ENCODE measurements at places on chromosomes 2 and 18.

DNA sequence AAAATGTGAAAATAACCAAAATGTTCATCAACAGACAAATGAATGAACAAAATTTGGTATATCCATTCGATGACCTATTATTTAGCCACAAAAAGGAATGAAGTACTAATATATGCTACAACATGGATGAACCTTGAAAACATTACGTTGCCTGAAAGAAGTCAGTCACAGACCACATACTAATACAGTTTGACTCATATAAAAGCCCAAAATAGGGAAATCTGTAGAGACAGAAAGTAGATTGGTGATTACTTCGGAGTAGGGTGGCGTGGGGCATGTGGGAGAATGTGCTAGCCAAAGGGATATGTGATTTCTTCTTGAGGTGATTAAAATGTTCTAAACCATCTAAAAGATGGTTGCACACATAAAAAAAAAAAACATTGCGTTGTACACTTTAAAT is 44.2 kb upstream of the PPM1B start:
- DNase-seq = no peak

DNA sequence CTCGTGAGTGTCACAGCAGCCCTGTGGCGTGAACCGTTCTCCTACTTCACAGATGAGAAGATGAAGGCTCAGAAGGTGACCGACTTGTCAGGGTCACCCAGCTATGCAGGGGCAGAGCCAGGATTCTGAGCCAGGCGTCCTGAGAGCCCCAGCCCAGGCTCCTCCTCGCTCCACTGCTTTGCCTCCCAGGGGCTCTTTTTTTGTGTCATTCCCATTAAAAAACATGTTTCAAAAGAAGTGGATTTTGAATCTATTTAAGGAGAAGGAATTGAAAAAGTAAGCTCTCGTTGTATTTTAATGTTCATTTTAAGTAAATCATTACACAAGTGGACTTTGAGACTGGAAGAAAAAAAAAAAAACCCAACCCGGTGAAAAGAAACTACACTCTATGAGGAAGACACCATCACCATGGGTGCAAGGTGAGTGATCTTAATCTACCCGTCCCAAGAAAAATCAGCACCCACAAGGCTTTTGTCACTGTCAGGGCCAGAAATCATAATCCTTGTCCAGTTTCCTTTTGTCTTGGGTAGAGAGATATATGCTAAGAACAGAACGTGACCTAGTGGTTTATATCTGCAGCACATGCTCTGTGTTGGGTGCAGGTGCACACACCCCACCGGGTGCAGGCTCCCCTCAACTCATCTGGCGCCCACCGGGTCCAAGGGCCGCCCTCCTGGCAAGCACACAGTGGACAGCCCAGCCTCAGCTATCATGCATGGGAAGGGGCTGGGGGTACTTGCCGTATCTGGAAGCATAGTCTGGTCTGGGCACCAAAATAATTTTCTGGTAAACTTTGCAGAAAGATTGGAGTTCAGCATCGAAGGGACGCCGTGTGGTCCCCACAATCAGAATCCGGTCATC is 73.5 kb upstream of the ASB18 start:
- no peak for DNase-seq

DNA sequence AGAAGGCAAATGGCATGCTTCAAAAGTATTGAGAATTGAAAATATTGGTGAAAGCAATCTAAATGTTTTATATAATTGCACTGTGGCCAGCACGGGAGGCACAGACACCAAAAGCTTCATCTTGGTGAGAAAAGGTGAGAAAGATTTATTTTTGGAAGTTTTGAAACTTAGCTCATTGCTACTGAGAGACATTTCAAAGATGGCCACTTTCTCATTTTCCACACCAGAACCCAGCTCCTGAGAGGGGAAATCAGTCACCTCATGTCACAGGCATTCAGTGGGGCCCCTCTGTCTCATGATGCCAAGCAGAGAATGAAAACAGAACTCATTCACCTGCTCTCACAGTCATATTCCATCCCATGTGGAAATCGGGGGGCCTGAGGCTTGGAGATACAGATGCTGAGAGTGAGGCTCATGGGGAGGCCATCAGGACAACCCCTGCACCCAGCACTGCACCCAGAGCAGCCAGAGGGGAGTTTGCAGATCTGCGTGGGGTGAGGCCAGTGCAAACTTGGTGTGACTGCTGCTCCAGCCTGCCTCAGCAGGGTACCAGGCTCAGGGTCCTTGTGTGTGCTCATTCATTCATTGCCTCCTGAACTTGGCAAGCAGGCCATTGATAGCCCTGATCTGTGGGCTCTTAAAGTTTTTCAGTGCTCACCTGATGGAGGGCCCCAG is 31.4 kb downstream of the IL18R1 start:
- DNase-seq = no peak

- DNase-seq = no peak
Measured at GRCh38 chr18:77103187-77103850, 29.3 kb downstream of the MBP start.

DNA sequence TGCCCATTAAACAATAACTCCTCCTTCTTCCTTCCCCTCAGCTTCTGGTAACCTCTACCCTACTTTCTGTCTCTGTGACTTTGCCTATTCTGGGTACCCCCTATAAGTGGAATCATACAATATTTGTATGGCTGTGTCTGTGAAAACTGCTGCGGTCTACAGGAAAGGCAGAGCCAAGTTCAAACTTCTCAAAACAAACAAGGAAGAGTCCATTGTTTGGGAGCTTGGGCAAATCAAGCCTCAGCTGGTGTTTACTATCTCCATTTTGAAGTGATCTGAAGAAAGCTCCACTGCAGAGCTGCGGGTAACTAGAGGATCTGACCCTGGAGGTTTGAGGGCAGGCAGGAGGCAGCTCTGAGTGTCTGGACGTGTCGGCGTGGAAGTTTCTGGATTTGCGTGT is 48.6 kb upstream of the DAPL1 start:
- DNase-seq = no peak

DNA sequence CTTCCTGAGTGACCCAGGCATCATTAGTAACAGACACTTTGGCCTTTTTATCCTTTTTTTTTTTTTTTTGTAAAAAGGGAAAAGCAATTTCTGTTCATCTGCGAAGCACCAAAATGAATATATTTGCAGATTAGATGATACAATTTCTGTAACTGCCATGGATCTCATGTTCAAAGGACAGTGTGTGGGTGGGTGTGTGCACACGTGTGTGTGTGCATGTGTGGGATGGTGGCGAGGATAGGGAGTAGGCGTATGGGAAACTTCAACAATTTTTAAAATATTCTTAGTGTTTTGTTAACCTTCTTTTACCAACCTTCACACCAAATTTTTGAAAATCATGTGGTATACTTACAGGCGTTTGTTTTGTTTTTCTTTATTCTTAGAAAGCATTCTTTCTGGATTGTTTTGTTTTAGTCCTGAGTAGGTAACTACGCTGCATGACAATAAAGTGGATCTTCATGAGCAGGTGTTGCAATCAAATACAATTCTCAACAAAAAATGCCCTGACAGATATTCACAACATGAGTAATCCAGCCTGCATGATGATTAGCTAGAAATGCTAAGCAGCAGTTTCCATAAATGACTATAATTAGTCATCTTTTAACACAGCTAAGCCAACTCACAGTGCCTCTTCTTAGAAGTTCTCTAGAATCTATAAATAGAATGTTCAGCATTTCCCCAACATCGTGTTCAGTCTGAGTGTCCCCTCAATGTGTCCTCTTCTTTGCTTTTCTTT is 53.5 kb upstream of the RMDN2 start:
- no peak for DNase-seq

DNA sequence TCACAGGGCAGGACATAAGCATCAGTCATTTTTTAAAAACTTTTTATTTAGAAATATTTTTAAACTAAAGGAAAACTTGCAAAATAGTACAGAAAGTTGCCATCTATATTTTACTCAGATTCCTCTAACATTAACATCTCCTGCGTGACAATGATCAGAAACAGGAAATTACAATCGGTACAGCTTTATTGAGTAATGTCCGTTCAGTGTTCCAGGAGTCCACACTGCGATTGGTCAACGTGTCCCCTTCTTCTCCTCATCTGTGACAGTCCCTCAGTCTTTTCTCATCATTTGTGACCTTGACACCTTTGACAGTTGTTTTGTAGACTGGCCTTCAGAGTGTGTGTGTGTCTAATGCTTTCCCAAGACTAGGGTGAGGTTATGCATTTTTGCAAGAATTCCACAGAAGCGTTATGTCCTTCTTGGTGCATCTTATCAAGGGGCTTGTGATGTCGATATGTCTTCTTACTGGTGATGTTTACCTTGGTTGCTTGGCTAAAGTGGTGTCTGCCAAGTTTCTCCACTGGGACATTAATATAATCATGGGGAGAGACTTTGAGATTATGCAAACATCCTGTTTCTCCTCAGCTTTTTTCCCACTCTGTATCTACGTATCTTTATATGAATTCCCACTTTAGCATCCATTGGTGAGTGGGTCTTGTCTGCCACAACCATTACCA is 21.4 kb upstream of the TMEM177 start:
- no peak for DNase-seq

GRCh38 chr18:59640721-59641120 is 56.5 kb downstream of the CCBE1 start:
- DNase-seq = no peak

DNA sequence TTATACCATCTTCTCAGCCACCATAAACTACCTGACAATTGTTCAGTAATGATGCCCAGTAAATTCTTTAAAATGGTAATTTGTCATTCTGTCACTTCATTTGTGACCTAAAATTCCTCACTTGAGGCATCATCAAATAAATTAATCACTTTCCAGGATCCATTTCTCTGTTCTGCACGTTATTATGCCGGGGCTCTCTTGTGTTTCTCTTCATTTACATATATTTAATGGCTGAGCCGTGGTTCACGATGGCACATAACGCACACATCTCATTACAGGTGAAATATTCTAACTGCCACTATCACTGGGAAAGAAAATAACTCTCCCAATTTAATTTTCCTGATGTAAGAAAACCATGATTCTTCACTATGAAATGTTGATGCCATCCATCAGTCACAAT is 529.6 kb downstream of the NR4A2 start:
- DNase-seq = no peak

DNA sequence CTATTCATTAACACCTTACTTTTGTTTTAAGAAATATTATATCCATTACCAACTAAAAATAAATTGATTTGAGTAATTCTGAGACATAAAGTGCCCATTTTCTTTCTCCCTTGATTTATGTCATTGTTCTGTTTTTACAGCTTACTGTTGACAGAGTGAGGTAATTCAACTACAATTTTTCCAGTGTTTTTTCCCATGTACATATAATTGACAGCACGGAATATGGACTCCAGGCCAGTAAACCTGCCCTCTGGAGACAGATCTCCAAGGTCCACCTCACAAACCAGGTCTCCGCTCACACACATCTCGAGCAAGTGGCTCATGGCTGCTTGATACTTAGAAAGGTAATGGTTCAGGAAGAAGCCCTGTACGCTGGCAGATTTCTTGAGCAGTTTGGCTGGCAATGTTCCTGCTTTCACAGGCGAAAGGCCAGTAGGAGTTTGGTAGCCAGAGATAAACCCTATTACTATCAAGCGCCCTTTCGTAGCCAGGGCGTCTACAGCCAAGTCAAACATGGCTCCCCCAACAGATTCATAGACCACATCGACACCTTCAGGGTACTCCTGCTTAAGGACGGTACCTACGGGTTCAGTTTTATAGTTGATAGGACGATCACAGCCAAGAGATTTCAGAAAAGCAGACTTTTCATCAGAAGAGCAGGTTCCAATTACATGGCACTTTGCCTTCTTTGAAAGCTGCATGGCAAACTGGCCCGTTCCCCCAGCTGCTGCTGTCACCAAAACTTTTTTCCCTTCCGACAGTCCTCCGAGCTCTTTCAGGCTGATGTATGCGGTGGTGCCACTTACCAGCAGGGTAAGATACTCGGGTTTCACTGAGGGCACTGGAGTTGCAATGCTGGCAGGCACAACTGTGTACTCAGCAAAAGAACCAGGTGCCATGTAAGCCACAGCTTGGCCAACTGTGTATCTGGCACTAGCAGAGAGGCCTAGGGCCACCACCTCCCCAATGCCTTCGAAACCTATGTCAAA is 7.4 kb downstream of the PTGR3 start:
- no peak for DNase-seq

- DNase-seq = no peak
Measured at GRCh38 chr18:1092228-1092627, 187.6 kb downstream of the ADCYAP1 start.

GRCh38 chr2:187424146-187424545 is 23.9 kb downstream of the CALCRL start:
- DNase-seq = no peak

- DNase-seq = no peak
Measured at GRCh38 chr2:197311421-197312033, 947 bp upstream of the ANKRD44 start.

- DNase-seq = no peak
Measured at GRCh38 chr2:70991142-70991541, 3.5 kb downstream of the TEX261 start.

DNA sequence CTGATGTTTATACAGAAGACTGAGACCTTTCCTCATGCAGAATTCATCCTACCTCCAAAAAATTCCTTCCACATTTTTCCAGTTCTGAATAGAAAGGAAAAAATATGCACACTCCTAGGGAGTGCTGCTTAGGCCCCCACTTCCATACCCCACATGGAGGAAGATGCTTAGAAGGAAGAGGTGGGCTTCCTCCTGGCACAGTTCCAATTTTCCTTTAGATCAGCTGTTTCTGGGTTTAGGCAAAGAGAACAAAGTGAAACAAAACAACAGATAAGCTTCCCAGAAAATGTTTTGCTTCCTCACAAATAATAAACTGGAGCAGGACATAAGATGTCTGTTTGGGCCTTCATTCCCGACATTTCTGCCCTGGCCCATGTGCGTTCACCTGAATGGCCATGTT is 172.6 kb downstream of the PRPF40A start:
- DNase-seq = no peak

GRCh38 chr2:233772583-233772982 is 5.5 kb upstream of the MROH2A start:
- DNase-seq = no peak

DNA sequence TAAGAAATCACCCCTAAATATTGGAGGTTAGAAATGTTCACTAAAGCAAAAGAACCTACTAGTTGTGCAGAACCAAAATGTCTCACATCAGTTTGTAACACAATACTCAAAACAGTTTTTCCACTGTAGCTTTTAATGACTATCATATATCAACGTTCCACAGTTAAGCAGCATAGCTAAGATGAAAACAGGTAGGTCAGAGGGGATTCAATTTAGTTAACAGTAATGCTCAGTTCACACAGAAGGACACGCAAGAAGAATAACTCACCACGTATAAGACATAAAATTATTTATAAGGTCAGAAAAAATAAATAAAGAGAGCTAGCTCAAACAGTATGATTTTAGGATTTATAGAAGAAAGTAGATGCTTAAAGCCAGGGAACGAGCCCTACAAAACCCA is 118.9 kb upstream of the CCDC150 start:
- DNase-seq = no peak

DNA sequence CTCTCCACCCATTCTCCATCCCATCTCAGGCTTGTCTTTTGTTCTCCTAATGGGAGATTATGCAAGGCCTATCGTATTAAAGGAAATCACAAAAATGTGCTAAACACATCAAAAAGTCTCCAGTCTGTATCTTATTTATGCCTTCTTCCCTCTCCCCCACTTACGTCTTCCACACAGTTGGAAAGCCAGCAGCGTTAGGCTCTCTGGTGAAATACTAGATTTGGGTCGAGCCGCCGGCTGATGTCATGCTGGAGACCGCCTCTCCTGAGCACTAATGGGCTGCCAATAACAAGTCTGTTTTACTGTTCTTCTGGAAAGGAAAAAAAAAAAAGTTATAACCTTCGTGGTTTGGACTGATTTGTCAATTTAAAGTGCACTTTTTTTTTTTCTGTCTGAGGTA is 182.7 kb upstream of the SIX2 start:
- no peak for DNase-seq
